Cortex of kidney (tissue), 1 donor: ENCODE measurements at places on chromosomes 3 and 15.

DNA sequence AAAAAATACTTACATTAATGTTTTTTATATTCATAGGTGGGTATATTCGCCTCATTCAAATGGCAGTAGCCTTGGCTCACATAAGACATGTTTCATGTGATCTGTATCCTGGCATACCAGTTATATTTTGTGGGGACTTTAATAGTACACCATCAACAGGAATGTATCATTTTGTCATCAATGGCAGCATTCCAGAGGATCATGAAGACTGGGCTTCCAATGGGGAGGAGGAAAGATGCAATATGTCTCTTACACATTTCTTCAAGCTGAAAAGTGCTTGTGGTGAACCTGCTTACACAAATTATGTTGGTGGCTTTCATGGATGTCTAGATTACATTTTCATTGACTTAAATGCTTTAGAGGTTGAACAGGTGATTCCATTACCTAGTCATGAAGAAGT, 3.5 kb downstream of the PDE12 start:
- DNase-seq = no peak

GRCh38 chr3:9748031-9748430, 1.7 kb upstream of the OGG1 start:
- DNase-seq = no peak

- DNase-seq = no peak
Measured at GRCh38 chr3:123330441-123330991, 118.4 kb downstream of the ADCY5 start.

GRCh38 chr3:106529738-106530137, 660.9 kb upstream of the CBLB start:
- no peak for DNase-seq

DNA sequence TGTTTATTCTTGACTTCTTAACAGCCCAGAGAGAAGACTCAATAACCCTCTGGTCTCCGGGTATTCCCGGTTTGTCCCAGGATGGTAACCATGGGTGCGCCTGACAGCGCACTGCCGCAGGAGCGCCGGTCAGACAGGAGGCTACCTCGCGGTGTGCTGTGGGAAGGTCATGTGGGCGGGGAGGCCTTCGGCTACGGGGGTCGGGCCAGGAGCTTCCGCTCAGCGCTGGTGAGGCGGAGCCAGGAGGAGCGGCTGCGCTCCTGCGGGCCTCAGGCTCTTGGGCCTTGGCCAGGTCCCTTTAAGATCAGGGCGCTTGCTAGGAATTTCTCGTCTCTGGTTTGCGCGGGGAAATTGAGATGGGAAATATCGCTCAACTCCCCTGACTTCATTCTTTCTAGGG, 182.3 kb upstream of the NDN start:
- no peak for DNase-seq

DNA sequence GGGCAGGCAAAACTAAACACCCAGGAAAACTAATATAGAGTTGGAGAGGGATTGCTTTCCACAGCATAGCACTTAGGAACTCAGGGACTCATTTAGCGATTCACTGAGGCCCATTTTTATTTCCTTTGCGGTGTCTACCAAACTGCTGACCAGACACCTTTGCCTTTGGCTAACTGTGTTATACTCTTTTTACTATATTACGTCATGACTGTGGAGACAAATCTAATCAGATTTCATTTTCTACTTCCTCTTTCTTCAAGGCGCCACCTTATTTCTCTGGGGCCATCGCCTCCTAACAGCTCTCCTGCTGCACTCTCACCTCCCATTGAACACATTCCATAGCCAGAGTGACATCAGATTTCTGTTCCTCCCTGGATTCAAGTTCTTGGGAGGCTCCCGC, 215.7 kb upstream of the WNT5A start:
- DNase-seq = no peak

DNA sequence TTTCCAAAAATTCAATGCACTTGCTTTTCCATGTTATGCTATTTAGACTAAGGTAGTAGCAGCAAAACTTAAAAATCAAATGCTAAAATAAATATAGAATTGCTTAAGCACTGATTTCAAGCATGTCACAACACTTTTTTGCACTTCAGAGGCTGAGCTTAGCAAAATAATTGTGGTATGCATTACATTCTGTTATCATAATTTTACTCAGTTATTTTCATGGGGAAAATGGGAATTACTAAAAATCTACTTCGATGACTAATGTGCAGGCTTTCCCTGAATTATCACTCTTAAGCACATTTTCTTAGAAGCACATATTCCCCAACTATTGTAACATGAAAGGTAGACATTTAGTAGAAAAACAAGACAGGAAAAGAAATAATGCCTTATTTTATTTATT, 322.4 kb upstream of the CBLB start:
- DNase-seq = no peak

DNA sequence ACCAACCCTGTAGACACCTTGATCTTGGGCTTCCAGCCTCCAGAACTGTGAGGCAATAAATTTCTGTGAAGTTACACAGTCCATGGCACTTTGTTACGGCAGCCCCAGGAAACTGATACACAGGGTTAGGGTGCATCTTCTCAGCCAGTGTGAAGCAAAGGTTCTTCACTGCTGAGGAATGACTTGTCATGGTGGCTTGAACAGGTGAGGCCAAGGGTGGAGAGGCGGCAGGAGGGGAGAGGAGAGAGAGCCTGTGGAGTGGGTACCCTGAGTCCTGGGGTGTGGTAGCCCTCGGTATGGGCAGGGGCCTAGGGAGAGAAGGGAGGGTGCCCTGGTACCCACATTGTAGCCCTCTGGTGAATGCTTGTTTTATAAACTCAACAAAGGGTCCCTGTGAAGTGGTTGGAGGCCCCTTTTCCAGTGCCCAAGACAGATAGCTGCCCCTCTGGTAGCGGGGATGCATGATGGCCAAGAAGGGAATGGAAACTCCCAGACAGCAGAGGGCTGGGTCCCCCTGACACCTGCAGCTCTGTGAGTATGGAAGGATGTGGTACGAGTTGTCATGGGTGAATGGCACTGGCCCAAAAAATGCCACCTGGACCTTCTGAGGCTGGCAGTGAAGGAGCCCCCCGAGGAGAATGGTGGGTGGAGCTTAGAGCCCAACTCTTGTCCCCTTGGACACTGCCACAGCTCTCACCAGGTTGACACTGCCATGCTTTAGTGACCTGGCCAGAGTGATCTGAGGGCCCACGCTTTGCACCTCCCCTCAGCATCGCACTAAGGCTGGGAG, 49.6 kb downstream of the SPSB4 start:
- no peak for DNase-seq

DNA sequence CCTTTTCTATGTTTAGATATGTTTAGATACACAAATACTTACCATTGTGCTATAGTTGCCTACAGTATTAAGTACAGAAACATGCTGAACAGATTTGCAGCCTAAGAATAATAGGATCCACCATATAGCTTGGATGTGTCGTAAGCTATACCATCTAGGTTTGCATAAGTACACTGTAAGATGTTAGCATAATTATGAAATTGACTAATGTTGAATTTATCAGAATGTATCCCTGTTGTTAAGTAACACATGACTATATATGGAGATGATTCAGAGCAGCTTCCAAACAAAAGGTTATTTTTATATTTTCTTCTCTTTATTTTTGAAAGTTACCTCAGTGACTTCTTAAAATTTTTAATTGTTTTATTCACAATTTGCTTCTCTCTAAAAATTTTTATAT, 2.4 kb downstream of the SLC28A2 start:
- no peak for DNase-seq

DNA sequence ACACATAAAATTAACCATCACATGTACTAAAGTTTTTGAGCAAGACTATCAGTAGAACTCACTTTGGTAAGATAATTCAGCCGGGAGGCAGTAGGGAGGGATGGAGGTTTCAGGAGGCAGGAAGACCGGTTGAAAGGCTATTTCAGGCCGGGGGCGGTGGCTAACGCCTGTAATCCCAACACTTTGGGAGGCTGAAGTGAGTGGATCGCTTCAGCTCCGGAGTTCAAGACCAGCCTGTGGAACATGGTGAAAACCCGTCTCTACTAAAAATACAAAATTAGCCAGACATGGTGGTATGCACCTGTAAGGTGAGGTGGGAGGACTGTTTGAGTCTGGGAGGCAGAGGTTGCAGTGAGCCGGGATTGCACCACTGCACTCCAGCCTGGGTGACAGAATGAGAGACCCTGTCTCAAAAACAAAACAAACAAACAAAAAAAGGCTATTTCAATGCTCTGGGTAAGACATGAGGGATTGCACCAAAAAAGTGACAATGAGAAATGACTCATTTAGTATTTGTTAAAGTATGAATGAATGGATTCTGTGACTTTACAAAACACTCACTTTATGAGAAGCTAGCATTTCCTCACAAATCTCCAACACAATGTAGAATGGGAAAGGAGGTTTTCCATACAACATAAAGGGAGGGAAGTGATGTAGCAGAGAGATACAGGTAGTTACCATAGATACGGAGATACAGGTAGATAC, 43.9 kb downstream of the SH3BP5 start:
- no peak for DNase-seq

DNA sequence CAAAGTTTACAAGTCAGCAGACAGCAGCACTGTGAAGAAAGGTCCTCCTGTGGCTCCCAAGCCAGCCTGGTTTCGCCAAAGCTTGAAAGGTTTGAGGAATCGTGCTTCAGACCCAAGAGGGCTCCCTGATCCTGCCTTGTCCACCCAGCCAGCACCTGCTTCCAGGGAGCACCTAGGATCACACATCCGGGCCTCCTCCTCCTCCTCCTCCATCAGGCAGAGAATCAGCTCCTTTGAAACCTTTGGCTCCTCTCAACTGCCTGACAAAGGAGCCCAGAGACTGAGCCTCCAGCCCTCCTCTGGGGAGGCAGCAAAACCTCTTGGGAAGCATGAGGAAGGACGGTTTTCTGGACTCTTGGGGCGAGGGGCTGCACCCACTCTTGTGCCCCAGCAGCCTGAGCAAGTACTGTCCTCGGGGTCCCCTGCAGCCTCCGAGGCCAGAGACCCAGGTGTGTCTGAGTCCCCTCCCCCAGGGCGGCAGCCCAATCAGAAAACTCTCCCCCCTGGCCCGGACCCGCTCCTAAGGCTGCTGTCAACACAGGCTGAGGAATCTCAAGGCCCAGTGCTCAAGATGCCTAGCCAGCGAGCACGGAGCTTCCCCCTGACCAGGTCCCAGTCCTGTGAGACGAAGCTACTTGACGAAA, 24.2 kb downstream of the STARD5 start:
- DNase-seq = no peak

DNA sequence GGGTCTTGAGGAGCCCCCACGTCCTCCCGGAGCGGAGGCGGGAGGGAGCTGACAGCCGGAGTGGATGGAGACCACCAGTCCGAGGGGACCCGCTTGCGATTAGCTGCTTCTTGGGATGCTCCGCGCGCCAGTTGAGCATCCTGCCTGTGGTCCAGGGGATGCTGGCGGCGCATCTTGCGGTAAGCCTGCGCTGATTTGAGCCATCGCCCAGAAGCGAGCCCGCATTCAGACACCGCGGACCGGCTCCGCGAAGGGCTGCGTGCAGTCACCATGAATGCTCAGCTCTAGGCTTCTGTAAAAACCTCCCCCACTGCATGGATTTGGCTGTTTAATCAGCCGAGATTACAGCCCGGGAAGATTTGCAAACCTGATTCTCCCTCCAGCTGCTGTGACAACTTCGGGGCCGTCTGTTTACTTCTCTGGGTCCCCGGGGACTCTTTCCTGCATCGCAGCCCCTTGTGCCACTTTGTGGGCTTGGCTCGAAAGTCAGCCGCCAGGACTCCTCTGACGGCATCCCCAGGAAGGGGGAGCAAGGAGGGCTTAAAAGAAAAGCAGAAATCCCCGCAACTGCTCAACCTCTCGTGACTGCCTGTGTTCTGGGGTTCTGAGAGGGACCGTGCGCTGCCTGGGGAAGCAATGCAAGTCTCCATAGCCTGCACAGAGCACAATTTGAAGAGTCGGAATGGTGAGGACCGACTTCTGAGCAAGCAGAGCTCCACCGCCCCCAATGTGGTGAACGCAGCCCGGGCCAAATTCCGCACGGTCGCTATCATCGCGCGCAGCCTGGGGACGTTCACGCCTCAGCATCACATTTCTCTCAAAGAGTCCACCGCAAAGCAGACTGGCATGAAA, 171.1 kb downstream of the KCNAB1 start:
- DNase-seq = no peak

- DNase-seq = no peak
Measured at GRCh38 chr15:70258369-70259027, 160.8 kb upstream of the TLE3 start.

- no peak for DNase-seq
Measured at GRCh38 chr3:134294302-134295280, 43.9 kb upstream of the RYK start.

GRCh38 chr3:189298469-189299375, 127.0 kb downstream of the TPRG1 start:
- no peak for DNase-seq
